ENCODE measurements at places on chromosomes 11 and 22.
A peak's percentile ranks its signal among the peaks of the same experiment; 100 is the strongest.

DNA sequence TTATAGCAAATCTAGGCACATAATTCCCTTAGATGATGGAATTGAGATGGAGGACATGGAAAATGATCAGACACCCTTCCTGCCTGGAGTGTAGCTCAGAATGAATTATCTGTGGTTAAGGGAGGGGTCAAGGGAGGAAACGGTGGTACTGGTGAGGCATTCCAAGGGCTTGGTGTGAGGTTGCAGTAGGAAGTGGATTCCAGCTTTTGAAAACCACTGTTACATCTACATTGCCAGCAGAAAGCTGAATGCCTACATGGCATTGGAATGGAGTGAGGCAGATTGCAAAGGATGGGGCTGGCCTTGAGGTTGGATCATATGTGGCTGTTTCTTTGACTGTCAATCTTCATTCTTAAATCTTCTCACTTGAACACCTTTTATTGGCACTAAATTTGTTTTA lies 684.4 kb downstream of the NTM start:
- DNase-seq: no peak

DNA sequence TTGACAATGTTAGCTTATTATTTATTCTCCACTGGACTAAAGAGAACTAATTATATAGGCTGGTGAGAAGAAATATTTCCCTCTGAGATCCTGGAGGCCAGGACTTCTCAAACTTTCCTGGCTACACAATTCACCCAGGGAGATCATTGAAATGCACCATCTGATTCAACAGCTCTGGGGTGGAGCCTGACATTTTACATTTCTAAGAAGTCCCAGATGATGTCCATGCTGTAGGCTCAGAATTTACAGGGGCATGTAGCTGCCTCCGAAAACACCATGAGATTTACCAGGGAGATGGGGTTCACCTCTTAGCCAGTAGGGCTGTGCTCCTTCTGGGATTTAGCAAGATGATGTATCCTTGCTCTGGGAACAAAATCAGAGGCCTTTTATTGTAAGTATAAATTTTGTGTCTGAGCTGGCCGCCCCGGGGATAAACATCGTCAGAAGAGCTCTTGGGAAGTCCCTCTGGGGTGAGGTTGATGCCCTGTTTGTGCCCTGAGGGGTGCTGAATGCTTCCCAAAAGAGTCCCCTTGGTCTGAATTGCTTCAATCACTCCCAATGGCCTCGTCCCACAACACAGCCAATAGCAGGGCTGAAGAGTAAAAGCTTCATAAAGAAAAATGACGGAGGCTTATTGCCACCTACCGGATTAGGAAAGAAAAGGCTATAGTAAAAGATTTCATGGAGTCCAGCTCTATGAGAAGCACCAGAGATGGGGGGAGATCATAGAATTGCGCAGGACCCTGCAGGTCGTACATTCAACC lies 33.4 kb upstream of the API5 start:
- DNase-seq: peak; percentile 61

GRCh38 chr11:19306179-19306944 lies 65.6 kb upstream of the E2F8 start:
- no peak for DNase-seq

- DNase-seq: no peak
Measured at GRCh38 chr11:3101921-3102640, 44.9 kb upstream of the CARS1 start.

- no peak for DNase-seq
Measured at GRCh38 chr11:119727523-119728151, 1.4 kb downstream of the NECTIN1 start.

GRCh38 chr11:35796562-35796961 lies 134.0 kb downstream of the TRIM44 start:
- no peak for DNase-seq

DNA sequence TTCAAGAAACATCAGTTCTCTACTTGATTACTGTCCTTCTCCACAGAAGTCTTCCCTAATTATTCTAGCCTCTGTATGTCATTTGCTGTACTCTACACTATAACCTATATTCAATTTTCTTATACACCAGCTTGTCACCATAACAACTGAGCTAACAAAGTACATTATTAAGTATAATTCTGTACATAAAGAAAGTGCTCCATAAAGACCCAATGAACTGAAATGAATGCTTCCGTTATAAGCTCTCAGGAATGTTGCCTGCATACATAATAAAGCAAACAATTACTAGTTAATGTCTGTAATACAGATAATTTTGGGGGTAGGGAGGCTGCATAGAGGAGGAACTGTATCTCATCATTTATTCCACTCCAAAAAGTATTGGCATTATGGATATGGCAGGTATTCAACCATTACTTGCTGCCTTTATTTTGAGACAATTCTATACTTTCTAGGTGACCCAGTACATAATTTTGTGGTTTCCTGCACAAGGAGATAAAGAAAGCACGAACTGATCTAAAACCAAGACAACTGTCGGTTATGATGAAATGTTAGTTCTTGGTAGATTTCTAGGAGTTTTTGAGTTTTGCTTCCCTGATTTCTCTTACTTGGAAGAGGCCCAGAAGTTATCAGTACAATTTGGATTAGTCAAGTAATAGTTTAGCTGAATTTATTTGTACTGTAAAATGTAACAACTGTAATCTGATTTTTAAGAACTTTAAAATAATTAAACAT lies 202.5 kb downstream of the SBF2 start:
- no peak for DNase-seq

GRCh38 chr22:25067851-25068421 lies 115.4 kb downstream of the KIAA1671 start:
- DNase-seq: no peak

DNA sequence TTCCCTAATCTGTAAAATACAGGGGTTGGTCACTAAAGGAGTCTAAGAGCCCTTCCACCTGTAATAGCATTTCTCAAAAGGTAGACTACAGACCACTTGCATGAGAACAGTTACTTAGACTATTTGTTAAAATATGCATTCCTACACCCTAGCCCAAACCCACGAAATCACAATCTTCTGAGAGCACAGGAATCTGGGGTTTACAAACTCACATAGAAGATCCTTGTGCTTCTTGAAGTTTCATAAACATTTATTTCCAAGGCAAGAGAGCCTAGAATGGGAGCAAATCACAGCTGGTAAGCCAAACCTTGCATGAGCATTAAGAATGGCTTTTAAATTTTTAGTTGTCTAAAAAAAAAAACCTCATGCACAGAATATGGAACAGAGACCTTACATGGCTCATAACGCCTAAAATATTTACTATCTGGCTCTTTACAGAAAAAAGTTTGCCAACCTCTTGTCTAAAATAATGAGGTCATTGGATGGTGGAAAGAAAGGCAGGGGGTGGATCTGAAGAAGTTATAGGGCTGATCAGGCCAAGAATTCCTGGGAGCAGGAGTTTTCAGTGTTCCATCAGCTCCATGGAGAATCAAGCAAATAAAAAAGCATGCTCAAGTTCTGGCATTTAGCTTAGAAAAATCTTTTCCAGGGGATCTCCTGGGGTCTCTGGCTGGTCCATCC lies 133.4 kb downstream of the CCDC34 start:
- DNase-seq: no peak

DNA sequence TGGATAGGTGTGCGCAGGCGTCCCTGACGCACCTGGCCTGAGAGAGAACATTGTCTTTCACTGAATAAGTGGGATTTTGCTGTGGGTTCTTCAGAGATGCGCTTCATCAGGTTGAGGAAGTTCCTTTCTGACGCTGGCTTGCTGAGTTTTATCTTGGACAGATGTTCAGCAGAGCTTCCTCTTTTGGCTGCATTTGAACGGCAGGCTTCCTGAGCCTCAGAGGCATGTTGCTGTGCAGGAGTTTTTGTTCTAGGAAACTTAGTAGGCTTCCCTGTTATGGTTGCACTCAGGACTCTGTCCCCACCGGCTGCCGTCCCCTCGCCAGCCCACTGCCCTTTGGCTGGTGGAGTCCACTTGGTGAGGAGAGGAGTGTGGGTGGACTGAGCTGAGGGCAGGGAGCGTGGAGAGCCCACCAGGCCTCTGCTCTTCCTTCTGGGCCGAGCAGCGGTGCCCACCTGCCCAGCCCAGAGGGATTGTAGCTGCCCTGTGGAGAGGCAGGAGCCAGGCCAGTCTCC lies 17.2 kb downstream of the FRMD8 start:
- DNase-seq: no peak

- no peak for DNase-seq
Measured at GRCh38 chr11:102416976-102417375, 35.6 kb downstream of the TMEM123 start.

- no peak for DNase-seq
Measured at GRCh38 chr22:37161443-37161842, 11.7 kb upstream of the IL2RB start.

DNA sequence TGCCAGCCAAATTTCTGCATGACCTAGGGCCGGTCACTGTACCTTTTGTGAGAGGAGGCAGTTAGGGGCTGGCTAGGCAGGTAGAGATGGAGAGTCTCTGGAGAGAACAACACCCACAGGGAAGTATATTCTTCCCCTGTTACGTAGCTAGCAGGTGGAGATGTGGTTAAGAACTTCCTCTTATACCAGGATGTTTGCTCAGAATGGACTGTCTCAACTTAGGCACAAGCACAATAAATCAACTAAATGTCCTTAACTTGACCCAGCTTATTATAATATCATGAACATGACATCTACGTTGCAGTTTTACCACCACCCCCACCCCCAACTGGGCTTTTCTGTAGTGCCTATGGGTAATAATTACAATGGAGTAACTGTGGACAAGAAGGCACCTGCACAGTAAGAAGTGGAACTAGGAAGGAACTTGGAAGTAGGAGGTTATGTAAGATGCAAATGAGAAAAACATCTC lies 60.7 kb upstream of the MPEG1 start:
- no peak for DNase-seq

DNA sequence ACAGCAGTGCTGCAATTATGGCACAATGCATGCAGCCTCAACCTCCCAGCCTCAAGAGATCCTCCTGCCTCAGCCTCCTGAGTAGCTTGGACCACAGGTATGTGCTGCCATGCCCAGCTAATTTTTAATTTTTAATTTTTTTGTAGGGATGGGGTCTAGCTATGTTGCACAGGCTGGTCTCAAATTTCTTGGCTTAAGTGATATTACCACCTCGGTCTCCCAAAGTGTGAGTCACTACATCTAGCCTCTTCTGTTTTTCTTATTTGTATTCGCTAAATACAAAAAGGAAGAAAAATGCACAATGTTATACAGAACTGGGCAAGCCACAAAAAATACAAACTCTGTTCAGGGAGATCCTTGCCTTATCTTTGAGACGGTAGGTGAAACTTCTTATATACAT lies 62.1 kb downstream of the DDI1 start:
- no peak for DNase-seq

GRCh38 chr11:101552888-101553287 lies 30.9 kb downstream of the TRPC6 start:
- no peak for DNase-seq

All from SHP77 treated with DMSO at 0.1 percent for 48 hours (cell line).